SK-MEL-5 (cell line): ENCODE measurements at places on chromosomes 5 and 9. TPM values are rescaled to one million over a fixed set of nuclear protein-coding genes. Genes with fewer than 3 reads are reported as not detected.

Gene KCNN2
- total RNA-seq: 15.8 and 16.0 TPM in 2 replicates

- DNase-seq: no peak
Measured at GRCh38 chr5:142098931-142099330, 9.6 kb upstream of the NDFIP1 start.

- DNase-seq: no peak
Measured at GRCh38 chr9:22210936-22211335, 201.8 kb upstream of the CDKN2B start.

DNA sequence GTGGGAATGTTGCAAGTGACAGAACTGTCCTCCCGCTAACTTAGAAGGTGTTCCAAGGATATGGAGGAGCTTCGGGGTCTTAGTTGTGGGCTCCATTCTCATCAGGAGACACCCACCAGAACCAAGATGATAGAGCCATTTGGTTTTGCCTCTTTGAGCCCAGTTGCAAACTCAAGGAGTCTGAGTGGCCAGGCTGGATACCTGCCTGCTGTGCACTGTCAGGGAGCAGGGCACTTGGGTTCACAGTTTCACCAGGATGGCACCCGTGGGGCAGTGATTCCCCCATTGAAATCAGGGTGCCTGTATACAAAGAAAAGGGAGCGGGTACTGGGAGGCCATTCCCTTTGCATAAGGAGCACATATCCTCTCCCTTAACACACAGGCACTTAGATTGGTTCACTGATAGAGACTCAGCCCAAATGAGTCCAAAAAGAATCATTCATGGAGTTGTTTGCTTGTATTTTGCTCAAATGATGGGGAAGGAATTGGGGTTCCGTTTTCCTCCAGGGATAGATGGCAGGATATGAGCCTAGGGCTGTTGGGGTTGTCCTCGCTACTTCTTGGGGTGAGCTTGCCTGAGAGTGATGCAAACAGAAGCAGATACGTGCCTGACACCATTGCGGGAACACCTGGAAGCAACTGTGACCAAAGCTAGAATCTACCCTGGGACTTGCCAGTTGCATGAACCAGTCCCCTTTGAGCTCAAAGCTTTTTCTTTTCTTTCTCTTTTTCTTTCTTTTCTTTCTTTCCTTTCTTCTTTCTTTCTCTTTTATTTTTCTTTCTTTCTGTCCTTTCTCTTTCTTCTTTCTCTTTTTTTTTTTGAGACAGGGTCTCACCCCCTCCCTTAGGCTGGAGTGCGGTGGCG, 1.3 kb upstream of the PRR7 start:
- DNase-seq: no peak
